ENCODE measurements at places on chromosomes 12 and 14. TPM values are rescaled to one million over a fixed set of nuclear protein-coding genes. Genes with fewer than 3 reads are reported as not detected.

The RAD51B gene
- polyA plus RNA-seq: 21.6 TPM

The SLC2A3 gene
- 14.1 TPM for polyA plus RNA-seq

DNA sequence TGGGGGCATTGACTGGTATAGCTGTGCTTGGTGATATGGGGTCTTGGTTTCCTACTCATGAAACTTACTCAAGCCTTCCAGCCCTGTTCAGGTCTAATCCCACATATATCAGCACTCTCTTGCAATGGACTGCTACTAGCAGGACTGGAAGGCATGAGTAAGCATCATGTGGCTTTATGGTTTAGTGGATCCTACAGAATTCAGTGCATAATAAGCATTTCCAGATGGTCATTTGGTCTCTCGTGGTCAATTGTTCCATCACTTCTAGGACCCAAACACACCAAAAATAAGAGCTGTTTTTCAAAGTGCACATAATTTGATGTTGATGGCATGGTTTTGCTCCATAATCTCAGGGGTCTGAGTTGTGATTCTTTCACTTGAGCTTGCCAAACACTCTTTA, 114.4 kb downstream of the LMNTD1 start:
- DNase-seq: no peak

DNA sequence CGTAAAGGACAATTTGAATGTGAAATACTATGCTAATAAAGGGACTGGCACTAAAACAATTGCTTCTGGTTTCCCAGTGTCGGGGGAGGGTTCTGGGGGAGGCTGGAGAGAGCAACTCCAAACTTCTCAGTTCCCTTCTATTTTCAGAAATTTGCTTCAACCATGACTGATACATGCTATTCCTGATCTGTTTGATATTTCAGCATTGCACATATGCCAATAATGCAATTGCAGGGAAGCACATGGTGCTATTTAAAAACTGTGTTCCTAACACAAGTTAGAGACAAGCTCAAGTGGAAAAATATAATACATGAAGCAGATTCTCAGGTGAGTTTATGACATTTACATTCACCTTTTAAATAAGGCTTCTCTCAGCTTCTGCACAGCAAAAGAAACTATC, 188.9 kb downstream of the RIMBP2 start:
- no peak for DNase-seq

GRCh38 chr12:112288638-112289037, 93.6 kb downstream of the HECTD4 start:
- no peak for DNase-seq

- DNase-seq: no peak
These were observed 222.4 kb upstream of the AMIGO2 start for GRCh38 chr12:47302111-47302671.

GRCh38 chr12:47935184-47935583, 28.2 kb upstream of the TMEM106C start:
- DNase-seq: peak; percentile 72

- no peak for DNase-seq
These were observed 182.0 kb downstream of the CAND1 start for GRCh38 chr12:67451206-67451605.

- DNase-seq: no peak
These were observed 176.7 kb upstream of the DYRK2 start for GRCh38 chr12:67471810-67472209.

- no peak for DNase-seq
These were observed 50.4 kb downstream of the GCH1 start for GRCh38 chr14:54852215-54852614.

- no peak for DNase-seq
These were observed 66.4 kb downstream of the PAWR start for GRCh38 chr12:79624378-79624777.

DNA sequence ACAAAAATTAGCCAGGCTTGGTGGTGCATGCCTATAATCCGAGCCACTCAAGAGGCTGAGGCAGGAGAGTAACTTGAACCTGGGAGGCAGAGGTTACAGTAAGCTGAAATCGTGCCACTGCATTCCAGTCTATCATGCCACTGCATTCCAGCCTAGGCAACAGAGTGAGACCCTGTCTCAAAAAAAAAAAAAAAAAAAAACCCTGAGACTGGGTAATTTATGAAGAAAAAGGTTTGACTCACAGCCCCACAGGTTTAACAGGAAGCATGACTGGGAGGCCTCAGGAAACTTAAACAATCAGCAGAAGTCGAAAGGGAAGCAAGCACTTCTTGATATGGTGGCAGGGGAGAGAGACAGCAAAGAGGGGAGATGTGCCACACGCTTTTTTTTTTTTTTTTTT, 123.2 kb downstream of the GXYLT1 start:
- DNase-seq: no peak

DNA sequence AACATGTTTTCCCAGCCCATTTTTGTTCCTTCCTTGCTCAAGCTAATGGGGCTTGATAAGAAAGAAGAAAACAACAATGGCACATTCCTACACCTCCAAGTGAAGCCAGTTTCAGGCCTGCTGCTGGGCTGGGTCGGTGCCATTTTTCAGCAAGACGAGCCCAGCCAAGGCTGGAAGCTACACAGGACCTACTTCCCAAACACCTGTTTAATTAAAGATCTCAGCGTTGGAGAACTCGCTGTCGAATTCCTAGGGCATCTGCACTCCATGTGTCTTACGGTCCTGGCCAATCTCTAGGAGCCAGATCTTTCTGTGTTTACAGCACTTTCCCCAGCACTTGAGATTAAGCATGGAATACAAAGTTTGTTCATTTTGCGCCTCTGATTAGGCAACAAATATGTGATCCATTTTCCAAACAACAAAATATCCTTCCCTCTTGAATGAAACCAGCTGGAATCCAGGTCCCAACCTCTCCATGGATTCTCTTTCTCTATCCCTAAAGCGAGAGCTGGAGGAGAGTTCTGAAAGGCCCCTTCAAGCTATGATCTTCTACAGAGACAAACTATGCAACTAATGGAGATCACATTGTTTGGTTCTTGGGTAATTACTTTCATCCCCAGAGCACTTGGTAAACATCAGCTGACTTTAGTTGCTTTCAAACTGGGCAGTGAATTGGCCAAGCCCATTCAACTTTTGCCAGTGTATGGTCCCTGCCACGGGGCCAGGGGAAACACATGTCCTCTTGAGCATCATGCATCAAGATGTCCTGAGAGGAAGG, 34.3 kb upstream of the TC2N start:
- peak; percentile 52 for DNase-seq

The NEK9 gene
- 57.0 TPM for polyA plus RNA-seq

The POU6F1 gene
- polyA plus RNA-seq: 11.8 TPM

DNA sequence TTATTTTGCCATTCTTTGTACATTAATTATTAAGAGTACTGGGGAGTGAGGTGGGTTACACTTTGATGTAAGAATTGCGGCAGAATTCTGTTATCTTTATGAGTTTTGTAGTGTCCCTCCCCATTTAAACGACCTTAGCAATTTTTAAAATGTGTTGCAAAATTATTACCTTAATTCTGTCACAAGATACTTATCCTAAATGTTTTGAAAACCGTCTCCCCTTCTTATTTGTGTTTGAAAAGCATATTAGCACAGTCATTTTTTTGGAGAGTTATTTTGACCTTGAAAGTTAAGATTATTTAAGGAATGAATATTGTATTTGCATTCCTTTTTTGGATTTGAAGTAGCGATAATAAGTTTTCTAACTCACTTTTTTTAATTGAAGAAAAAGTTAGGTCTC, 2.2 kb downstream of the ARHGAP5 start:
- DNase-seq: no peak

The NOVA1 gene
- polyA plus RNA-seq: 11.7 TPM

DNA sequence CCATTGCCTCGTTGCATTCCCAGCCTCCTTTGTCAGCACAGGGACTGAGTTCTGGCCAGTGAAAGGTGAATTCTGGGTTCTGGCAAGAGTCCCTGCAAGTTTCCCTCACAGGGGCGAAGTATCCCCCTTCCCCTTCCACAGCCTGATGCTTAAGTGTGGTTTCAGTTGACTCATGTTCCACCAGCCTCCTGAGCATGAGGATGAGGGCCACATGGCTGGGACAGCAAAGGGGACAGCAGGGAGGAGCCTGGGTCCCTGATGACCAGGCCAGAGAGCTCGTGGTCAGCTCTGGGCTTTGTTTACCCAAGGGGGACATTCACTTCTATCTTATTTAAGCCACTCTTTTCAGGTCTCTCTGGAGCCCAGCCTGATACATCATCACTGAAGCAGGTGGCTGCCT, 36.5 kb downstream of the CACNA2D4 start:
- DNase-seq: no peak

DNA sequence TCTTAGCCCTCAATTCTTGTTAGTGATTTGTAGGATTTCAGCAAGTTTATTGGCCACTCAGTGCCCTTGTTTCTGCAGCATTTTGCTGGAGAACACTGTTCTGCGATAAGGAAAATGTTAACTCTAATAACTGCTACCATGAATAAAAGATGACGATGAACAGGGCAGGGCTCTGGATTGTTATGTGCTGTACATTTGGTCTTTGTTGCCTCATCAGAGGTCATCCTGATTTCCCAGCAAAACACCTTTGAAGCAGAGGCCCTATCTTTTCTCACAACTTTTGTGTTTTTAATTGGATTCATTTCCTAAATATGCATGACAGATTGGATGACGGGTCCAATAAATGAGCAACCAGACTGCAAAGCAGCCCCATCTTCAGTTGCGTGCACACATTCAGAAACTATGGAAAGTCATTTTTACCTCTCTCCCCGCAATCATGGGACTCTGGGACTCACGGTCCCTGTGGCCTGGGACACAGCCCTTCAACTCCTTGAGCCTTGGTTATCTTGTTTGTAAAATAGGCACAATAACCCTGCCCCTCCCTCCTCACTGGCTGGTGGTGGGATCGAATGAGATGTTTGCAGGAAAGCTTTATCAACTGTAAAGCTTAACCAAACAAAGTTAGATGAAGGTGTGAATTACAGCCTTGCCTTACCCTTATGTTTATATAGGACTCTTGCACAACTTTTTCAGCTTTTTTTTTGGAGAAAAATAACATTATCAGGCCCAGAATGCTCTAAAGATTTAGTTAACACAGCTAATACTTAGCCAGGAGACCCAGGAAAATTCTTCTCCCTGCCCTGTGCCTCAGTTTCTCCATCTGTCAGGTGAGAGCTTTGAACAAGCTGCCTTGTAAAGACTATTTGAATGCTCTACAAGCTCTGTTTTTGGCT, 45.4 kb downstream of the RPH3A start:
- DNase-seq: no peak

- no peak for DNase-seq
These were observed 77.8 kb upstream of the CPNE8 start for GRCh38 chr12:38983117-38983571.

DNA sequence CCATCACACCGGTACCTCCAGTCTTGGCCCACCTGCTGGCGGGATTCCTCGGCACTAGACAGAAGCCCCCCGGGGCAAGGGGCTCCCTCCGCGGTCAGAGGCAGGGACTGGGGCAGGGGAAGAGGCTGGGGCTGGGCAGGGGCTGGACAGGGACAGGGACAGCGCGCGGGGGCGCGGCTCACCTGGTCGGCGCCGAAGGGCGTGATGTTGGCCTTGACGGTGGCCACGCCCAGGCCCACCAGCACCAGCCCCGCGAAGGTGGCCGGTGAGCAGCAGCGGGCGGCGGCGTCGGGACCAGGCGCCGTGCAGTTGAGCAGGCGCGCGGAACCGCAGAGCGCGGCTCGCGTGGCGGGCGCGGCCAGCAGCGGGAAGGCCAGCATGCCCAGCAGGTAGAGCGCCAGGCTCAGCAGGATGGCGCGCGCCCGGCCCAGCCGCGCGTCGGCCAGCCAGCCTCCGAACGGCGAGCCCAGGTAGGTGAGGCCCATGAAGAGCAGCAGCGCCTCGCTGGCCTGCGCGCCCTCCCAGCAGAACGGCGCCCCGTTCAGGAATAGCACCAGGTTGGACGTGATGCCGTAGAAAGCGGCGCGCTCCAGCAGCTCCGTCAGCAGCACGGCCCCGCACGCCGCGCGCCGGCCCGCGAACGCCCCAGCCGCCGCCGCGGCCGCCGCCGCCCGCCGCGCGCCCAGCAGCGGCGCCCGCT, 392 bp downstream of the SLC15A4 start:
- DNase-seq: peak; percentile 48

GRCh38 chr12:5515458-5515857, 83.5 kb downstream of the NTF3 start:
- no peak for DNase-seq

DNA sequence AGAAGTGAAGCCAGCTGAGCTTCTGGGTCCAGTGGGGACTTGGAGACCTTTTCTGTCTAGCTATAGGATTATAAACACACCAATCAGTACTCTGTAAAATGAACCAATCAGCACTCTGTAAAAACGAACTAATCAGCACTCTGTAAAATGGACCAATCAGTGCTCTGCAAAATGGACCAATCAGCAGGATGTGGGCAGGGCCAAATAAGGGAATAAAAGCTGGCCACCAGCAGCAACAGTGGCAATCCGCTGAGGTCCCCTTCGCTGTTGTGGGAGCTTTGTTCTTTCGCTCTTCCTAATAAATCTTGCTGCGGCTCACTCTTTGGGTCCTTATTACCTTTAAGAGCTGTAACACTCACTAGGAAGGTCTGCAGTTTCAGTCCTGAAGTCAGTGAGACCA, 72.3 kb downstream of the NTS start:
- DNase-seq: no peak

- DNase-seq: no peak
These were observed 1.7 kb downstream of the VSIG10 start for GRCh38 chr12:118102070-118102469.

The NTS gene
- polyA plus RNA-seq: 0.80 TPM

- DNase-seq: no peak
These were observed 72.7 kb upstream of the ZFP36L1 start for GRCh38 chr14:68865542-68865941.

The GNG2 gene
- 29.4 TPM for polyA plus RNA-seq

GRCh38 chr14:22764382-22764781, 2.1 kb upstream of the OXA1L start:
- no peak for DNase-seq

DNA sequence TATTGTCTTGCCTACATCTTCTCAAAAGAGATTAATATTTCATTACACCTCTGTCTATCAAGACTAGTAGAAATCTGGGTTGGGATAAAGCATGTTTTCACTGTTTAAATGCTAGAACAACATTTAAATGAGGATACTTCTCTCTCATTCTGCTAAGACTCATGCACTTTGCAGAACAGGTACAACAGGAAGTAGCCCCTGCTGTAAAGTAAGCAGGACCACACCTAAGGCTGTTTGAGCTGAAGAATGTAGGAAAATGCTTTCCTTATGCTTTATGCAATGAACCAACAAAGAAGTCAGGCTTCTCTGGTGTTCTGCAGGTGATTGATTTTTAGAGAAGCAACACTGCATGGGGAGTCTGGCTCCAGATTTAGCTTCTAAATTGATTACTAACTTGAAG, 89.4 kb downstream of the PAX9 start:
- no peak for DNase-seq
